Stimulated activated CD4-positive, alpha-beta T cell treated with anti-CD3 and anti-CD28 coated beads, Interleukin-12 subunit alpha, Interleukin-12 subunit beta, amount 100 ng/mL, for 48 hours (primary cell): ENCODE measurements at places on chromosomes 2 and 18.

GRCh38 chr2:79122676-79123075, 2.4 kb downstream of the REG1A start:
- no peak for DNase-seq

GRCh38 chr2:130720036-130720435, 8.8 kb upstream of the GPR148 start:
- no peak for DNase-seq

DNA sequence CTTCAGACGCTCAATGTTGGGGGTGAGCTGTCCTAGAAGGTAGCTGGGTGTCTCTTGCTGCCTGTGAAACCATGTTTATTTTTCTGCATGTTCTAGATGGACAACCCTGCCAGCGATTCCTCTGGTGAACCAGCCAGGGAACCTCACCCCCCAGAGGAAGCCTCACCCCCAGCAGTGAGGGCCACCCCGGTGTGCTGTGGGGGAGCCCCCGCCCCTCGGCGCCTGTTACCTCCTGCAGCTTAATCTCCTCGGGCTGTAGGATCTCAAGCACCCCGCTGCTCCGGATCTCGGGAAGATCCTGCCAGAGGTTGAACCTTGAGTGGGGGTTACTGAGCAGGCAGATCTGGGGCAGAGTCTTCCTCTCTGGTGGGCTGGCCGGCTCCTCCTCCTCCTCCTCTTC, 50.0 kb downstream of the SNORC start:
- no peak for DNase-seq

DNA sequence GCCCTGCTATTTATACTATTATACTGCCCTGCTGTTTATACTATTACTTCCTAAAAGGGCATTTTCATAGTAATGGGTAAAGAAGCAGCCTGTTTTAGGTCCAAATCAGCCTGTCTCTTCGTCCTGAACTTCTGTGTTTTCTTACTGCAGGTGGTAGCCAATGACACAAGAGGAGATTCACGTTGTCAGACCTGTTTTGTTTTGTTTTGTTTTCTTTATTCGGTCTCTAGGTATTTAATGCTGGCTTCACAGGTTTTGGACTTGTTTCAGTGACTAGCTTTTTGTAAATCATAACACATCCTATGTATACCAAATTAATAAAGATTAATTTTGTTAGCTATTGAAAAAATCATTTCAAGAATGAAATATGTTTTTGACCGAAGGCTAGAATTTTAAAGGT, 116.4 kb downstream of the MAP3K20 start:
- no peak for DNase-seq

DNA sequence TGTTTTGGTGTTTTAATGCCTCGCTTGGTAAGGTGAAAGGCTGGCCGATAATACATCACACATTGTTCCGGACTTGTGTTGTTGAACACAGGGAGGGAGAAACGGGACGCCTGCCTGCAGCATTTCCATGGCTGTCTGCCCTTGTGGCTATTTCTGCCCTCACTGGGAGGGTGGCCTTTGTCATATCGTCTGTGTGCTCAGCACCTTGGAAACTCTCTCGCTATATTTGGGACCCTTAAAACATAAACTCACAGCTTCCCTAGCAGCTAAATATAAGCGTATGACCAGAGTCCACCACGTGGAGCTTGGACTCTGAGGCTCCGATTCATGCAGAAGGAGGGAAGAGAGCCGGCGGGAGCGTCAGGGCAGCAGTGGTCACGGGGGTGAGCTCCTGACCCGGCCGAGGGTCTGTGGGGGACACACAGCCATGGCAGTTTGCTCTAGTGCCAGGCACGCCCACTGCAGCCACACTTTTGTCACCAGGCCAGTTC, 111.7 kb downstream of the SH3BP4 start:
- no peak for DNase-seq

DNA sequence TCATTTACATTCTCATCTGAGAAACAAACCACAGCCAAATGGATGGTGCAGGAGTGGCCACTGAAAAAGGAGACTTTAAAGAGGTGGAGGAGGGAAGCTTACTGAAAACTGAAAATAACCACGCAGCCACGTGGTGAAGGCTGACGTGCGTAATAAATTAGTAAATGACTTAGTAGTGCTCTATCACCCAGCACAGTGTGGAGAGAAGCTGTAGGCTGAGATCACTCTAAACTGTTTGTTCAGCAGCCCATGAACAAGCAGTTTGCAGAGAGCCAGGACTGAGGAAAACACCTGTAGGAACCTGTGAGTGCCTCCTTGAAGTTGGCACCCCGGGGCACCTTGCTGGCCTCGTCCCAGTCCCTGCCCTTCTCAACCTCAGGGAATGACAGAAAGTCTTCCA, 193.0 kb downstream of the TXNL1 start:
- no peak for DNase-seq

DNA sequence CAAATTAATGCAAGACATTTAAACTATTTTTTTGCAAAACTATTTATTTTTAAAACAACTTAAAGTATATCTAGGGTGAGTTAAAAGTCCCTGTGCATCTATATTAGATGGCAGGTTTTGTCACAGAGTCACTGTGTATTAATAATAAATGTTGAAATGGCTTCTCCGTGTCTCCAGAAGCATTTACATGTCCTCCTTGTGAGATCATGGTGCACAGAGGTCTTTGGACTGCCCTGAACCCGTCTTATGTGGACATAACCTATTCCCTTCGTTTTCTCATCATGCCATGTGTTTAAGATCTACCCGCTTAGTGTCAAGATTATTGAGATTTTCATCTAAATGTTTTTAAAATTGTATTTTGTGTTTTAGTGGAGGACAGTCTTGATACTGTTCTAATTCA, 39.3 kb downstream of the SOCS6 start:
- no peak for DNase-seq

- no peak for DNase-seq
Measured at GRCh38 chr18:62611453-62612288, 88.8 kb downstream of the ZCCHC2 start.

- DNase-seq, result no peak
Measured at GRCh38 chr2:123783164-123783563, 241.9 kb upstream of the CNTNAP5 start.

- DNase-seq, result no peak
Measured at GRCh38 chr2:211204456-211204855, 648.1 kb downstream of the CPS1 start.

GRCh38 chr2:229669841-229670240, 44.5 kb downstream of the DNER start:
- no peak for DNase-seq

DNA sequence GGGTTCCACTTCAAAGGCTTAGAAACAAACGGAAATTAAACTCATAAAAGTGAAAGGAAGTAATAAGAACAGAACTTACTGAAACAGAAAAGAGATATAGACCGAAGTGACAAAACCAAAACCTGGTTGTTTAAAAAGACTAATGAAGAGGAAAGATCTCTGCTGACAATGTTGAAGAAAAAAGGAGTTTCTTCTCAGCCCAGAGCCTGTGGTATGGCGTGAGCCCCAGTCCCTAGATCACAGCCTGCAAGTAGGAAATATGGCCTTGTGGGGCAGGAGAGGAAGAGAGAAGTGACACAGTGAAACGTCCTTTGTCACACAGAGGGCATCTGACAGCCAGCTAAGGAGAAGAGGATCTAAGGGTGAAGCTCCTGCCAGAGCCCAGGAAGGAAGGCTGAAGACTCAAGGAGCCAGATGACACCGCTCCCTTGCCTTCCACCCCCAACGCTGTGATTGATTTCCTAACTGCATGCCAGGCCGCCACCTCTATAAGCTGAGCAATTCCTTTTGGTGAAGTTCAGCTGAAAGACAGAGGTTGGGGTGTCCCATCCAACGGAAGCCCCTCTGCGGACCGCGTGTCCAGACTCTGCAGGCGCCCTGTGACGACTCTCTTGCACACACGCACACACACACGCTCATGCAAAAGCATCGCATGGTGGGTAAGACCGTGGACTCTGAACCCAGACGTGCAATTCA, 141.1 kb downstream of the HDAC4 start:
- no peak for DNase-seq

DNA sequence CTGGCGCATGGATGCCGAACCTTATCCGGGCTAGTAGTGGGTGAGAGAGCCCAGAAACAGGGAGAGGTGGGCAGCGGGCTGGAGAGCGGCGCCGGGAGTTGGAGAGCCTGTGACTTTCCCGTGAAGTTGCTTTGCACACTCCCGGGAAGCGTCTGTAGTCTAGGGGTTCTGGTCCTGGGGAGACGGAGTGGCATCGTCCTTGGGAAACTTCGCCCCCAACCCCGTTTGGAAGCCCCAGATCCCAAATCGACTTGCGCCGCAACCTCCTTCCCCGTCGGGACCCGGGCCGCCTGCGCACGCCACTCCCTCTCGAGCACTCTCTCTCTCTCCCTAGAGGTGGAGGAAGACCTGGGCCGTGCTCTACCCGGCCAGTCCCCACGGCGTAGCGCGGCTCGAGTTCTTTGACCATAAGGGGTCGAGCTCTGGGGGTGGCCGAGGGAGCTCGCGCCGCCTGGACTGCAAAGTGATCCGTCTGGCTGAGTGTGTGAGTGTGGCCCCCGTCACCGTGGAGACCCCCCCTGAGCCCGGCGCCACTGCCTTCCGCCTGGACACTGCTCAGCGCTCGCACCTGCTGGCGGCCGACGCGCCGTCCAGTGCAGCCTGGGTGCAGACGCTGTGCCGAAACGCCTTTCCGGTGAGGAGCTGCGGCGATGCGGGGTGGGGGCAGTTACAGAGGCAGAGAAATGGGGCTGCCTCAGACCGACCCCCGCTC, 456 bp downstream of the DOK1 start:
- no peak for DNase-seq

DNA sequence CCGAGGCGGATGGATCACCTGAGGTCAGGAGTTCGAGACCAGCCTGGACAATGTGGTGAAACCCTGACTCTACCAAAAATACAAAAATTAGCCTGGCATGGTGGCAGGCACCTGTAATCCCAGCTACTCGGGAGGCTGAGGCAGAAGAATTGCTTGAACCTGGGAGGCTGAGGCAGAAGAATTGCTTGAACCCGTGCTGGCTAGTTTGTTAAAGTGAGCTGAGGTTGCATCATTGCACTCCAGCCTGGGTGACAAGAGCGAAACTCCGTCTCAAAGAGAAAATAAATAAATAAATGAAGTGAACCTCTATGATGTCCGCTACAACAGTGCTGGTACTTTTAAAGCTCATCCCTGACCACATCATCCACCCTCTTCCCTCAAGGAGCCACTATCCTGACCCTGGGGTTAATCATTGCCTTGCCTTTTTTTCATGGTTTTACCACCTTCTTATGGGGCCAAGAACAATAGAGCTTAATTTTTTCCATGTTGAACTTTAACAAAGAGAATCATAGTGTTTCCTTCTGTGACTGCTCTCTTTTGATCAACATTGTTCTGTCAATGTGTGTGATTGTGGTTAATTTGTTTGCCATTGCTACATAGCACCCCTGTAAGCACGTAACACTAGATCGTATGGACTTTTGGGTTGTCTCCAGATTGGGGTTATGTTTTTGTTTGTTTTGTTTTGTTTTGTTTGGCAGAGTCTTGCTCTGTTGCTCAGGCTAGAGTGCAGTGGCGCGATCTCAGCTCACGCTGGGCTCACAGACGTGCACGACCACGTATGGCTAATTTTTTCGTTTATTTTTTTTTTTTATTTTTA, 17.1 kb upstream of the ATRAID start:
- DNase-seq, result no peak

DNA sequence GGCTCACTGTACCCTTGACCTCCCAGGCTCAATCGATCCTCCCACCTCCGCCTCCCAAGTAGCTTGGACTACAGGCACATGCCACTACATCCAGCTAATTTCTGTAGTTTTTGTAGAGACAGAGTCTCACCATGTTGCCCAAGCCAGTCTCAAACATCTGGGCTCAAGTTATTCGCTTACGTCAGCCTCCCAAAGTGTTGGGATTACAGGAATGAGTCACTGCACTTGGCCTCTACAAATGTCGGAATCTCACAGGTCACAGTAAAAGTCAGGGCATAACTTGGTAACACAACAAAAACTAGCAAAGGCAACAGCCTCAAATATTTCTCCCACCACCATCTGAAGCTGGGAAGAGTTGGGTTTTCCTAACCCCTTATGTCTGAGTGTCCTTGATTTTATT, 25.3 kb downstream of the SCG2 start:
- DNase-seq, result no peak

DNA sequence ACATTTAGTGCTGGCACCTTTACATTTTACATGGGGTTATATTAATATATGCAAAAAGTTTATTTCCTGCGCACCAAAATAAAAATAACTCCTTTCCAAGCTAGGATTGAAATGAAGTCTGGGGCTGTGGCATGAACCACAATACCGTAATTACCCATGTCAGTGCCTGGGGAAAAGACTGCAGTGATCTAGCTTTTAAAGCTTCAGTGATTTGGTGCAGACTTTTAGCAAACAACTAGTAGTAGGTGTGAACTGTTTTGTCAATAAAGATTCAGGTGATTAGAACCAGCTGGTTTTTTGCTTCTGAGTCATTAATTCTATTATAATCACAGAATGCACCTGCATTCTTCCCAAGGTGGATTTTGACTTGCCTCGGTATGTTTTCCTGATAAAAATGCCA, 21.2 kb downstream of the EFEMP1 start:
- no peak for DNase-seq

DNA sequence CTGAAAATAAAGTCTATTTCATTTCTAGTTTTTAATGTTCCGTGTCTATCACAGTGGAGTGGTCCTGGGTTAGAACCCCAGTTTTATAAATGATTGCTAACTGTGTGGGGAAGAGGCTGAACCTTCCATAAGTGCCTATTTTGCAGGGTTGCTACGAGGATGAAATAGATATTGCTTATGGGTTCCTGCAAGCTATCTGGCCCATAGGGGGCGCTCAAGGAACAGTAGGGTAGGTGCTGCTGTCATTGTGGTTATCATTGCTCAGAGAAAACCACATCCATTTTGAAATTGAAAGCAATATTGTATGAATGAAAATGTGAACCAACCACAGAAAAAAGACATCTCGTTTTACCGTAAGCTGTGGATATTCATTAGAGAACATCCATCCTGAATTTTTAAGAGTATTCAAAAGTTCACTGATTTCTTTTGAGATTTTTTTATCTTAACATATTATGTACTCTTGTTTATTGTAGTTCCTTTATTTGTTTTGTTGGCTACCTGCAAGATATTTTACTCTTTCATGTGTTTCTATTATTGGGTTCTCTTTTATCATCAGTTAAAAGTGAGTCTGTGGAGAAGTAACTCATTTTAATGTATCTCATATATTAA, 261.6 kb downstream of the NAPG start:
- DNase-seq, result peak; percentile 88

- DNase-seq, result no peak
Measured at GRCh38 chr2:38622210-38622609, 19.5 kb upstream of the HNRNPLL start.

GRCh38 chr2:1455466-1455865, 42.2 kb downstream of the TPO start:
- DNase-seq, result no peak

- no peak for DNase-seq
Measured at GRCh38 chr2:50752237-50752636, 279.7 kb downstream of the NRXN1 start.

DNA sequence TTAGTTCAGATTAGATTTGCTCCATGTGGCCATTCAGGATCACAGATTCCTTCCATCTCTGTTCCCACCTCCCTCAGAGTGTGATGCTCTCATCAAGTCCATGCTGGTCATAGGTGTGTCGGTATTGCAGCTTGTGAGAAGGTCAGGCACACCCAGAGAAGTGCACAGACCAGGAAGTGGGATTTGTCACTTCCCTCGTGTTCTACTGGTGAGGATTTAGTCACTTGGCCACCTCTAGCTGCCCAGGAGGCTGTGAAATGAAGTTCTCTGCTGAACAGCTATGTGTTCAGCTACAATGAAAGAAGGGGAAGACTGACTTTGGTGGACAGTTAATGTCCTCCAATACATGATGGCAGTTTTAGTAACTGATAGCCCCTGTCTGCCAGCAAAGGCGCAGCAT, 3.5 kb upstream of the LANCL1 start:
- no peak for DNase-seq
